Neuronal stem cell (in vitro differentiated cells): ENCODE measurements at places on chromosomes 13 and 19.
A peak's percentile ranks its signal among the peaks of the same experiment; 100 is the strongest.

DNA sequence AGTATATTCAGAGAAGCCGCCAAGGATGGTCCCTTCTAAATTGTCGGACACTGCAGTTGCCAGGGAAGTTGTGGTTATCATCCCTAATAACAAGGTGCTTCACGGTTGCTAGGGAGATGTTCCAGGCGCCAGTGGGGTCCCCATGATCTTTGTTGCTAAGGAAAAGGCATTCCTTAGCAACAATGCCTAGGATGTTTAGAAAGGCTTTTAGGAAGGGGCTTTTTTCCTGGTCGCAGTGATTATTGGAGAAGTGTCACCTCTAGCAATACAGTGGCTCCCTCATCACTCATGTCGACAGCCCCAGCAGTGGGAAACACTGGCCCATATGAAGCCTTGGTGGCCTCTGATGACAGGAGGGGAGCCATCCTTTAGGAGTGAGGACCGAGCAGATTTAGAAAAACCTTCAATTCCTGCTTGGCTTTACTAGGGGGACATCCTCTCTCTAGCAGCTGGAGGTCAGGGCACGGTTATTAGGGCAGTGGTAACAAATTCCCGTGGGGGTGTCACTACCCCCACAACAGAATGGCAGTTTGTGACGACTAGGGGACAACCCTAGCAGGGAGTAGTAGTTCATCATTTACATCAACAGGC is 6.4 kb upstream of the TMC4 start:
- no peak for DNase-seq

GRCh38 chr19:3304871-3305423 is 61.4 kb upstream of the NFIC start:
- peak; percentile 78 for DNase-seq

GRCh38 chr13:33480561-33480960 is 195.0 kb upstream of the STARD13 start:
- DNase-seq = no peak

DNA sequence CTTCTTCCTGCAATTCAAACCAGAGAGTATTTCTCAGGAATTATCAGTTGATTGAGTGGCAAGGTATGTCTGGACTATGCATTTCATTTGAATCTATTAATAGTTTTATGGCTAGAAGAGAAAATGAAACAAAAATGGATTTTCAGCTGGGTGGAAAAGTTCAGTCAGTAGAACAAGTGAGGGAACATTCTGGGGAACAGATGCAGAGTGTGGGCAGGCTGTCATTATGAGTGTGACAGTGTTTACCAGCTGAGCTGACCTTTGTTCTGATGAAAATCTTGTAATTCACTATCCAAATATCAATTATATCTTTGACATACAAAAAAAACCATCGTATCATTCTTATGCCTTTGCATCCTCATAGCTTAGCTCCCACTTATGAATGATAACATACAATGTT is 2.6 kb upstream of the CLC start:
- DNase-seq = no peak

DNA sequence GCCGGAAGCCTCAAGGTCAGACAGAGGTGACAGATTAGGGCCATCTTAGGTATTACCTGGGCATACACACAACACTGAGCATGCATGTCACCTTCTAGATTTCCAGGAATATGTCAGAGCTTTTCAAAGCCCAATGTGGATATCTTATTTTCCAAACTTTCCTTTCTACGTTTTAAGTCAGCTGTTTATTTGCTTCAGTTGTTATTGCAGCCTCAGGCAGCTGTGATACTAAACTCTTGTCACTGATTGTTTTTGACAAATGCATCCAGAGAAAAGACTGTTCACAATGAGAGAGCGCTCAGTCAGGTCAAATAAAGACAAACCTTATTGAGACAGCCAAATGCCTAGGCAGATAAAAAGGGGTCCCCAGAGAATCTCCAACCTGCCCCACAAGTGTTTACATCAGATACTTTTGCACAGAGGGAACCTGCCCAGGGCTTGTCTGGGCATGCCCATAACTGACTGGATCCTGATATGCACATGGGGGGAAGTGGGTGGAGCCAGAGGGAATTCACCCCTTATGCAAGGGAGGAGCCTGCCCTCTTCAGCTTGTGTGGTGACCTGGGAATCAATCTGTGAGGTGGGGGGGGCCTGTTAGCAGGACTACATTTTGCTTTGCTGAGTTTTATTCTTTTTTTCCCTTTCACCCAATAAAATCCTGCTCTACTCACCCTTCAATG is 28.5 kb downstream of the MED4 start:
- DNase-seq = no peak
